Esophagus mucosa (tissue), 1 donor: ENCODE measurements at places on chromosomes 12 and 14.

DNA sequence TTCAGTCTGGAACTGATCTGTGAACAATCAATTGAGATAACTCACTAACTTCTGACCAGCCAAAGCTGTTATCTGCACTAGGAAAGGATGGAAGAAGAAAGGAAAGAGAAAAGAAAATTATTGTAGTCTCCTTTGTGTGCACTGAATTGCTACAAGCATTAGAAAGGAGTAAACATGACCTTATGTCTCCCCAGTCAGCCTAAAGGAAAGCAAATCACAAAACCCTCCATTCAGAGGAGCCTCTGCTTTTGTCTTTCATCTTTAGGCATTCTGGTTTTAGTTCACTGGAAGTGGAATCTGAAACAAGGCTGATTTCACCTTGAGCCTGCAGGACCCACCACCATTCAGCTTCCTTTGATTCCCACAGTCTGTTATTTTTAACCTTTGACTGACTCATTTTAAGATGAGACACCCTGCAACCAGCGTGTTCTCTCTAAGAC, 26.0 kb downstream of the TBX3 start:
- no peak for ATAC-seq

- no peak for ATAC-seq
Measured at GRCh38 chr12:57716305-57716704, 22.2 kb downstream of the AGAP2 start.

GRCh38 chr14:65267856-65268255, 144.7 kb upstream of the FUT8 start:
- no peak for ATAC-seq

DNA sequence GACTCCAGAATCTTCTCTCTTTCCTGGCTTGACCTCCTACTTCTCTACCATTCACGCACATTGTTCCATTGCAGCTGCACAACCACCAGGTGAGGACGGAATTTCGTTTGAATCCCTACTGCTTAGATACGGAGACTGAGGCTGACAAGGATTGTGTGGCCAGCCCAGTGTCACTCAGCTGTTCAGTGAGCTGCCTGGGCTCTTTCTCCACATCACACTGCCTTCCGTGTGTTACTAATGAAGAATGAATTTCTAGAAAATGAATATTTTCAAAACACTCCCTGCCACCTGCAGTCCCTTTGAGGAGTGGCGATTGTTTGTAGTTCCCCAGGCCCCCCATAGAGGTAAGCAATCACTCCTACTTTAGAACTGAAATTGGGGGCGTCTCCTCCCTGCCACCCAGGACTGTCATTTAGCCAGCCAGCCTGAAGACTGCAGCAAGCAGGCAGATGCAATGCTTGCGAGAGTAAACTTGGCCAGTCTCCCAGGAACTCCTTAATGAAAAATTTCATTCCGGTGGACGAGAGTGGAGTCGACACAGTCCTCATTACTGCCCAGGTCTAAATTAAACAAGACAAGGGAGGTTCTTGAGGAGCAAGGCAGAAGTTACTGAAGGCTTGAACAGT, 239.7 kb downstream of the SLC41A2 start:
- ATAC-seq, result no peak

GRCh38 chr14:102825307-102826095, 48.3 kb downstream of the TRAF3 start:
- peak; percentile 19 for ATAC-seq

- peak; percentile 89 for ATAC-seq
Measured at GRCh38 chr14:68884031-68885030, 91.5 kb upstream of the ZFP36L1 start.

- no peak for ATAC-seq
Measured at GRCh38 chr14:41605550-41606281, 960 bp upstream of the LRFN5 start.

DNA sequence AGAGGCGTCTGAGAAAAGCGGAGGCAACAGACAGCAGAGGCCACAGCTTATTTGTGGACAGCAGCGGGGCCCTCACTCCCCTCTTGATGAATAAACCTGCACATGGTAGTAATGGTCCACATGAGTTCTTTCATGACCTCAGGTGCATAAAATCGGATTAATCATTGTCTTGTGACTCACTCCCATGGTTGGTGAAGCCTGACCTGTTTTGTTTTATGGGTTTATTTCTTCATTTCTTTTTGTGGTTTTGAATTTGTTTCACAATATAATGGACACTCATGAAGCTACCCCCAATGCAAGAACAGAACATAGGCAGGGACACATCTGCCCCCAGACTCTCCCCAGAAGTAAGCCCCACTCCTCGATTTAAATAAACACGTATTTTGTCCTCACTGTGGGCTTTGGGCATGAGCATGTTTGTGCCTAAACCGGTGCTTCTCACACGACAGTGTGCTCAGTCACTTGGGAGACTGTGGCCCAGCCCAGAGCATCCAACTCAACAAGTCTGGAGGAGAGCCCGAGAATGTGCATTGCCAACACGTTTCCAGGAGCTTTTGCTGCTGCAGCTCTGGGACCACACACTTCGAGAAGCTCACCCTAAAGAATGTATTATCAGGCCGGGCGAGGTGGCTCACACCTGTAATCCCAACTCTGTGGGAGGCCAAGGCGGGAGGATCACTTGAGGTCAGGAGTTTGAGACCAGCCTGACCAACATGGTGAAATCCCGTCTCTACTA, 116.1 kb downstream of the SCARB1 start:
- ATAC-seq, result peak; percentile 66

DNA sequence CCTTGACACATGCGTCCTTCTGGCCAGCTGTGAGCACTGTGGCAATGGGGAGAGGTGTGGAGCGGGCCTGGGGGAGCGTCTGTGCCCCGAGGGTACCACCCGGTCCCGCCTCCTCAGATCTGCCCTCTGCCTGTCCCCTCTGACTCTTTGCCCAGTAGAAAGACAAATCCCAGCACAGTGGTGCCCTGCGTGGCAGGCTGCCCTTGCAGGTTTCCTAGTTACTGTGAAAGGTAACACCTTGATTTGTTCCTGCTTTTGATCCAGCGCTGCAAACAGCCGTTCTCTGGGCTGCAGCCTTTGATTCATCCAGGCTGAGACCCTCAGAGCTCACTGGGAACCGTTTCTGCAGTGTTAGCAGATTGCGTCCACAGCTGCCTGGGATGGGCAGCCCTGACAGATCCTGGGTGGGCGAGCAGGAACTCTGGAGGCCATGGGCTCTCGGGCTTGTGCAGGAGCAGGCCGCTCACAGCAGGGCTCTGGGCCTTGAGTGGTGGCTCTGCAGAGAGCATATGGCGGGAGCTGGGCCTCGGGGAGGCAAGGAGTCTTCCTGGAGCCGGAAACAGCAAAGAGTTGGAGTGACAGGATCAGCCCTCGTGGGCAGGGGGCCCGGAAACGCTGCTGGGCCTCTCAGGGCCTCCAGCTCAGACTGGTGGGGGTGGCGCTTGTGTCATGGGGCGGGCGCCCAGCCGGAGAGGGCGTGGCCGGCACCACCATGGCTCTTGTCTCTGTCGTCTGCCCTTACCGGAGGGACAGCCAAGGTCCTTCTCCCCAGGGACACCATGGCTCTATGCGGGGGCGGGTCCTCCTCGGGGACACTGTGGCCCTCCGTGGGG, 16.6 kb downstream of the FBRSL1 start:
- ATAC-seq, result peak; percentile 14

DNA sequence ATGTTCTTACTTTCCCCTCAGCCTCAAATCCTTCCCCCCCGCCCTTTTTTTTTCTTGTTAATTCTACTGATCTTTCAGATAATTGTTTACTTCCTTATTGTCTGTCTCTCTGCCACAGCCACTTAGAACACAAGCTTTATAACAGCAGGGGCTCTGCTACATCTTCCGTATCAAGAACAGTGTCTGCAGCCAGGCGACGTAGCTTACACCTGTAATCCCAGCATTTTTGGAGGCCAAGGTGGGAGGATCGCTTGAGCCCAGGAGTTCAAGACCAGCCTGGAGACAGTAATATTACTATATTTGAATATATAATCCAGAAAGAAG, 5.4 kb downstream of the SOS2 start:
- ATAC-seq, result no peak

- no peak for ATAC-seq
Measured at GRCh38 chr12:98543701-98544100, 28.3 kb downstream of the TMPO start.

DNA sequence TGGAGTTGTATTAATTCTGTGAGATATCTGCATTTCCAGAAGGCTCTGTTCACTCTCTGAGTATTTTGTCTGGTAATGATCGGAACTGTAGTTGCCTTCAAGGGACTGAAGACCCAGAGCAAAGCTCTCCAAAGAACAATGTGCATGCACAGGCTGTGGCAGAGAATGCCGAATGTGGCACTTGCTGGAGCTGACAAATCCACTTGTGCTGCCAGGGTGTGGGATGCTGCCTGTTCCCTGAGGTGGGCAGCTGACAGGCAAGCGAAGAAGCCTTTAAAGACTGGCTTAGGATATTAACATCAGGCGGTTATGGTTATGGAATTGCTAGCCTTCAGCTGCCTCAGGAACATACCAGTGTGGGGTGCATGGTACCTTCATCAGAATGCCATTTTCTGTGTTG, 419.9 kb upstream of the ATP2B1 start:
- ATAC-seq, result no peak

DNA sequence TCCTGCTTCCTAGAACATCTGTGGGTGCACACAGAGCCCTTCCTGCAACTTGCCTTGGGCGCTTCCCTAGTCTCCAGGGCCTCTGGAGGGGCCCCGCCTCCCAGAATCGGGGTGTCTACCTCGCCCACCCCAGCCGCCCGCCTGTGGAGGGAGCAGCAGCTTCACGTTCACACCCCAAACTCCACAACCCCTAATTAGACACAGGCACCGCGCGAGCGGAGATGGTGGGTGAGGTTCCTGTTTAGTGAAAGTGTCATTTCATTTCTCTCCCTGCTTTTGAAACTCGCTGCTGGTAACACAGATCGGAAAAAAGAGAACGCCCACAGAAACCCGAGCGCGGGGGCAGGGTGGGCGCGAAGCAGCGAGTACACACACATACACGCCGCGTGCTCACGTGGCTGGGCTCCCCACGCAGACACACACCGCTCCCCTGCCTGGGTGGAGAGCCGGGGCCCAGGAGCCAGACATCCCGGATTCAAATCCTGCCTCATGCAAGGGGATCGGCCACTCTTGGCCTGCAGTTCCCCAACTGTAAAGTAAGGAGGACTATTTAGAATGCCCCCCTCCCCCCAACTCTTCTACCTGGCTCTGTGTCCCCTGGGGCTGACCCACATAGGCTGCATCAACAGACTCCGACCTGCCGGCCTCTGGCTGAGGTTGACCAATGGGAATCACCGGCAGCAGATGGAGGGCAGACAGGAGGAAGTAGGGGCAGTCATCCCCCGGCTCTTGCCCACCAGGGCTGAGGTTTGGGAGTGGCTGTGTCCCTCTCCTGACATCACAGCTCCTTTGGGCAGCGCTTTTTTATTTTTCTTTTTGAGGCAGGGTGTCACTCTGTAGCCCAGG, 79.2 kb upstream of the NCOR2 start:
- no peak for ATAC-seq

DNA sequence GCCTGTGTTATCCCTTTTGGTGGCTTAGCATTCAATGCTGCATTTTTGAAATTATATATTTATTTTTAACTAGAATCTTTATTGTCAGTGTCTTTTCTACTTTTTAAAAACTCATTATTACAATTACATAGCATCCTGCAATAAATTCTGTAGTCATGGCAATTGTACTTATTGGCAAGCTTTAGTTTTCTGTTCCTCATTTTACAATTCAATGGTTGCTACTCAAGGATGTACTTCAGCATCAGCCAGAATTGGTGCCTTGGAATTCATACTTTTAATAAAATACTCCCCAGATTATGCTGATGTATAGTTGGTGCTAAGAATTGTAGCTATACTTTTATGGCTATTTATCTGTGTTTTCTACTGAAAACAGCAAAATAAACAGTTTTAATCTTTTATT, 1756.8 kb upstream of the SEL1L start:
- ATAC-seq, result no peak

DNA sequence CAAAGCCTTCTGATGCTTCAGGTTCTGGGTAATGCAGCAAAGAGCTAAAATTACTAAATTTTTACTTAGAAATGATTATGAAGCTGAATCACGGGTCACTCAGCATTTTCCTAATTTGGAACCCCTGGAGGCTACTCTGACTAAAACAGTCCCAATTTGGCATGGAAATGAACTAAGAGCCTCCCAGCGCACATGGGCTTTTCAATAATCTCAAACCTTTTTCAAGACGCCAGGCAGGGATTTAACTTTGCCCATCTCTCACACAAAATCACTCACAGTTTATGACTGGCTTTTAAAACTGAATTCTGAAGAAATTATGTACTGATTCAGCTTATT, 68.3 kb downstream of the LLPH start:
- ATAC-seq, result no peak

GRCh38 chr14:89144066-89144465, 273.0 kb downstream of the FOXN3 start:
- no peak for ATAC-seq

- peak; percentile 88 for ATAC-seq
Measured at GRCh38 chr12:9647825-9648700, 21.4 kb upstream of the CLEC2D start.

- peak; percentile 50 for ATAC-seq
Measured at GRCh38 chr12:40325349-40325960, 100.7 kb downstream of the LRRK2 start.

- no peak for ATAC-seq
Measured at GRCh38 chr12:84637926-84638325, 274.7 kb downstream of the SLC6A15 start.

DNA sequence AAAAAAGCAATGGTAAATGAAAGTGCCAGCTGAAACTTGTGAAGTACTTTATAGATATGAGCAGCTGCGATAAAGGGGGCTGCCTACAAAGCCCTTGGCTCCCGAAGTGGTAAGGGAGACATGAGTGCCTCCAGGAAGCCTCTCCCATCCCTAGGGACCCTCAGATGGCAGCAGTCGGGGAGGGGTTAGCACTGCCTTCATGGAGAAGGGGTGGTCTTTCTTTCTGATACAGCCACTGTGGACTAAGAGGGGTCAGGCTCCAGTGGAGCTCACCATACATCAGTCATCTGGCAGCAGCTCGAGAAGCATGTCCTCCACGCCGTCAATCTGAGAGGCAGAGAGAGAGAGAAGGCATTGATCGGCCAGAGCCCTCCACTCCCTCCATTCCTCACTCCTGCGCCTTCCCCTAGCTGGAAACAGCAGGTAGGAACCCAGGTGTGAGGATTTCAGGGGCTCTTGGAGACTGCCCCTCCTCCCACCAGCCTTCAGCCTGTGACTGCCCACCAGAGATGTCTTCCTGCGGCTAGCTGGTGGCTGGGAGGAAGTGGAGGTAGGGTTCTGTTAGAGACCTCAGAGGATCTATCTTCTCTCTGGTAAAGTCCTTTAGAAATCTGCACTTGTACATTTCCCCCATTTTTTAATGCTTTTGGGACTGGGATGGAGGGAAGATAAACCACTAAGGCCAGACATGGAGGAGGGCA, 2.3 kb downstream of the TCL1A start:
- no peak for ATAC-seq

DNA sequence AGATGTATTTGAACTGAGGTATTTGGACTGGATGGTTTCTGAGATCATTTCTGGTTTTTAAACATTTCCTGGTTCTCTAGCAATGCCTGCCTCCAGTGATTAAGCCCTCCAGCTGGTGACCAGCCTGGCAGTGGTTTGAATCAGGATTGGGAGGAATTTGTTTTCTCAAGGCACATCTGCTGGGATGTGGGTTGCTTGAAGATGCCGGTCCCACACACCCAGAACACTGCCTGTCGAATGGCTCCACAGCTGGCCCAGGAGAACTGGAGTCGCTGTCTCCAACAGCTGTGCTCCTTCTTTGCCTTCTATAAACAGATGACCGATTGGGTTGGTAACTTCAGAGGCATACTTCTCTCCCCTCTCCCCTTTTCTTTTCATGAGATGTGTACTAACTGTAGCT, 258.0 kb upstream of the DDHD1 start:
- no peak for ATAC-seq
